ENCODE measurements at places on chromosomes 4 and X. TPM values are rescaled to one million over a fixed set of nuclear protein-coding genes. Genes with fewer than 3 reads are reported as not detected.

Gene JADE3
- total RNA-seq = 20.8 TPM

Gene NWD2
- 0.48 TPM for total RNA-seq

Gene SMAD1
- total RNA-seq = 19.5 TPM

Gene PALLD
- total RNA-seq = 174 TPM

Gene LSM6
- total RNA-seq = 28.8 TPM

Gene GPR119
- not detected for total RNA-seq

Gene MAGEE1
- total RNA-seq = 0.80 TPM

Gene SPATA18
- total RNA-seq = 8.8 TPM

Gene PYURF
- 93.7 TPM for total RNA-seq

Gene AKAP14
- not detected for total RNA-seq

- H3K27me3 ChIP-seq = no peaks in the 10 kb centered on the region
- H3K4me1 ChIP-seq = no peaks in the 10 kb centered on the region
- DNase-seq = no peak
- no peak overlapping the region for H3K27ac ChIP-seq
These were observed 13.0 kb upstream of the NDUFC1 start for GRCh38 chr4:139315221-139315675.

DNA sequence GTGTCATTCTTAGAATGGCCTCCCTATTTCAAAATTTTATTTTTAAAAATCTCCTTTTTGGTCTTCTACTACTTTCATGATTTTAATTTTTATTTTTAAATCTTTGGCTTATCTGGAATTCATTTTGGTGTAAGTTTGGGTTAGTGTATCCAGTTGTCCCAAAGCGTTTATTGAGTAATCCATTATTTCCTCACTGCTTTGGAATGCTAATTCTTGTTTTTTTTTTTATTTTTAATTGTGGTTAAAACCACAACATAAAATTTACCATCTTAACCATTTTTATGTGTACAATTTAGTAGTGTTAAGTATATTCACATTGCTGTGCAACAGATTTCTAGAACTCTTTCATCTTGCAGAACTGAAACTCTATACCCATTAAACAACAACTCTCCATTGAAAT lies 8.7 kb downstream of the CITED1 start:
- no peak overlapping the region for H3K4me3 ChIP-seq
- peaks cover 67% of the 10 kb centered on the region for H3K27me3 ChIP-seq
- no peaks in the 10 kb centered on the region for H3K36me3 ChIP-seq
- DNase-seq = no peak
- no peak overlapping the region for H3K27ac ChIP-seq

GRCh38 chr4:138487670-138488069 lies 245.5 kb upstream of the SLC7A11 start:
- DNase-seq = no peak
- H3K36me3 ChIP-seq = no peaks in the 10 kb centered on the region
- no peak overlapping the region for H3K4me3 ChIP-seq
- H3K4me1 ChIP-seq = no peaks in the 10 kb centered on the region

- no peaks in the 10 kb centered on the region for H3K27me3 ChIP-seq
- H3K4me3 ChIP-seq = no peak overlapping the region
These were observed 15.8 kb downstream of the SMPX start for GRCh38 chrX:21741869-21742701.

GRCh38 chrX:133633162-133633561 lies 217.9 kb upstream of the GPC4 start:
- no peaks in the 10 kb centered on the region for H3K36me3 ChIP-seq
- peaks cover 25% of the 10 kb centered on the region for H3K27me3 ChIP-seq
- no peak for DNase-seq
- no peak overlapping the region for H3K27ac ChIP-seq
- H3K4me3 ChIP-seq = no peak overlapping the region
- no peaks in the 10 kb centered on the region for H3K4me1 ChIP-seq

GRCh38 chr4:119833611-119834010 lies 205.0 kb upstream of the PDE5A start:
- H3K4me3 ChIP-seq = no peak overlapping the region
- H3K36me3 ChIP-seq = no peaks in the 10 kb centered on the region
- no peaks in the 10 kb centered on the region for H3K27me3 ChIP-seq
- H3K4me1 ChIP-seq = no peaks in the 10 kb centered on the region
- no peak for DNase-seq

DNA sequence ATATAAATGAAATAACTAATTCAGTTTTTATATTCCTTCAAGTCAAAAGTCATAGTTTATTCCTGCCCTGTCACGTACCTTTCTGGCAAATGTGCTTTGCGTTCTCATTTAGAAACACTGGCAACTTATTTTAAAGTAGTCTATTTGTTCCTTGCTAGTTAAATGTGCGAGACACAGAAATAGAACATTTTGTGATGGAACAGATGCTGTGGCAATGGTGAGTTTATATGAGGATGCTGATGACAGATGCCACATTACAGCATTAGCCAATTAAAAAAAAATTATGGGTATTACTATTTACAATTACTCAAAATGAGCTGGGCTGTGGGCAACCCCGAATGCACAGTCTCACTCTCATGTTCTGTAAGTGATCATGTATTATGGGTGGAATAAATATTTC lies 26.1 kb upstream of the EPHA5 start:
- H3K27me3 ChIP-seq = no peaks in the 10 kb centered on the region
- H3K4me3 ChIP-seq = no peak overlapping the region
- H3K4me1 ChIP-seq = no peaks in the 10 kb centered on the region

DNA sequence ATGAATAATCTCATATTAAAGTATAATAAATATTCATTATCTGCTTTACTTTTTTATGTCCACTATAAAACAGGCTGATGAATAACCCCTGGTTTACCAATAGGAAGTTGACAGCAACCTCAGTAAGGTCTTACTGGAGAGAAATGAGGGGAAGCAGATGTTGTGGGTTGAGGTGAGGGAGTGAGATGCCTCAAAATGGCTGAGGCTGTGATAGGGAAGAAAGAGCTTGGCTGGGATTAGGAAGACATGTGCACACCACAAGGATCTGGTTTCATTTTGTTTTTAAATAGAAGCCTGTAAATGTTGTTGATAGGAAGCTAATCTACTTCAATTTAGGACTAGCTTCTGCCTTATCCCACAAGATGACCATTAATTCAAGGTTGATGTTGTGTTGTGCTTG lies 14.4 kb upstream of the CYBB start:
- H3K27me3 ChIP-seq = no peaks in the 10 kb centered on the region
- H3K4me3 ChIP-seq = no peak overlapping the region
- no peak overlapping the region for H3K27ac ChIP-seq
- no peaks in the 10 kb centered on the region for H3K4me1 ChIP-seq
- H3K36me3 ChIP-seq = no peaks in the 10 kb centered on the region
- DNase-seq = no peak

- H3K36me3 ChIP-seq = no peaks in the 10 kb centered on the region
- H3K4me1 ChIP-seq = no peaks in the 10 kb centered on the region
- no peak for DNase-seq
- peaks cover 58% of the 10 kb centered on the region for H3K27me3 ChIP-seq
These were observed 127.8 kb downstream of the BCOR start for GRCh38 chrX:39969819-39970504.

DNA sequence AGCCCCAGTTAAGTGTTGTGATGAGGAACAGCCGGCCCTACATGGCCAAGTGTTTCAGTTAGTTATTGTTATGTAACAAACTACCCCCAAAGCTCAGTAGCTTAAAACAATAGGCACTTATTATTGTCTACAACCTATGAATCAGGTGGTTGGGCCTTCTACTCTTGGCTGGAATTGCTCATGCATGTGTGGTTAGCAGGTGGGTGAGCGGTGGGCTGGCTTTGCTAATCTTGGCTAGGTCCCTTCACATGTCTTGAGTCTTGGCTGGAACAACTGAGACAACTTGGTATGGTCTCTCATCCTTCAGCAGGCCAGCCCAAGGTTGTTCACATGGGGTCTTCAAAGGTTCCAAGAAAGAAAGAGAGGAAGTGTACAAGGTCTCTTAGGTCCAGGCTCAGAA lies 54.5 kb upstream of the CHRNA9 start:
- H3K27me3 ChIP-seq = no peaks in the 10 kb centered on the region
- DNase-seq = no peak
- no peaks in the 10 kb centered on the region for H3K4me1 ChIP-seq
- no peaks in the 10 kb centered on the region for H3K36me3 ChIP-seq

DNA sequence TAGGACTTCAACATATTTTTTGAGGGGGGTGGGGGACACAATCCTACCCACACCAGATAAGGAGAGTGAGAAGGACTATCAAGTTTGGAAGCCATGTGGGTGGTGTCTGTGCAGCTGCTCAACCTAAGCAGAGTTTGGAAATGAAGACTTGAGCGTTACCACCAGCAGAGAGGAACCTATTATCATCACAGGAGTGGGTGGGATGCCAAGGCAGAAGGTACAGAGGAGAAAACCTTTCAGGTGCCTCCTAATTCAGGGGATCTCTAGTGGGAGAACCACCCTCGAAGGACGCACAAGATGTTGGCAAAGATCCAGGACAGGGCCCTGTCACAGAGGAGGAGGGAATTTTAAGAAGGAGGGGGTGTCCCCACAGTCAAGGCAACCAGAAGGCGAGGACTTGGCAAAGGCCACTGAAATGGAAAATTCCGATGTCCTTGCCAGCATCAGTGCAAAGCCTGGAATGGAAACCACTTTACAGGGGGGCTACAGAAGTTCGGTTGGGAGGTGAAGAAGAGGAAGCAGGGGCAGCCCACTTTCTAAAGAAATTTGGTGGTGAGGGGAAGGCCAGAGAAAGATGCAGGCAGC lies 8.4 kb upstream of the GPM6B start:
- H3K36me3 ChIP-seq = no peaks in the 10 kb centered on the region
- DNase-seq = no peak
- H3K27me3 ChIP-seq = no peaks in the 10 kb centered on the region

- DNase-seq = no peak
- no peaks in the 10 kb centered on the region for H3K36me3 ChIP-seq
- no peaks in the 10 kb centered on the region for H3K4me1 ChIP-seq
- H3K4me3 ChIP-seq = no peak overlapping the region
These were observed 88.2 kb upstream of the USP9X start for GRCh38 chrX:40996886-40997530.

DNA sequence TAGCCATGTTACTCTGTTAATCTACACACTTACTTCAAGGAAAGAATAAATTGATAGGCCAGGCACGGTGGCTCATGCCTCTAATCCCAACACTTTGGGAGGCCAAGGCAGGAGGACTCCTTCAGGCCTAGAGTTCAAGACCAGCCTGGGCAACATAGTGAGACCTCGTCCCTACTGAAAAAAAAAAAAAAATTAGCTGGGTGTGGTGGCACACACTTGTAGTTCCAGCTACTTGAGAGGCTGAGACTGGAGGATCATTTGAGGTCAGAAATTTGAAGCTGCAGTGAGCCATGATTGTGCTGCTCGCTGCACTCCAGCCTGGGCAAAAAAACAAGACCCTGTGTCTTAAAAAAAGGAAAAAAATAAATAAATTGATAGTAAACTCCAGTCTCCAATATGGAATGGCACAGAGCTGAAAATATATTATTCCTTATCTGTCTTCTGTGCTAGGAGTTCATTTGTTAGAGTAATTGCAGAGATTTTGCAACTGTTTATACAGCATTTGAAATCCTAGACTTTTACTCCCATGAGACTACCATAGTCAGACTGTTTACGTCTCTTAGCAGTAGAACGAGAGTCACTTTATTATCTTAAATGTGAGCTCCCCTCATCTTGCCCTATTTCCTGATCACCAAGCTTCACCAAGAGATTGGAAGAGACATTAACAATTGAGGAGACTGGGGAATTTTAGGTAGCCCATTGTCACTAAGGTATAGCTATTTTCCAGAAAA lies 18.8 kb upstream of the TMEM131L start:
- H3K27ac ChIP-seq = no peak overlapping the region
- no peak for DNase-seq
- H3K36me3 ChIP-seq = no peaks in the 10 kb centered on the region
- H3K4me3 ChIP-seq = no peak overlapping the region
- no peaks in the 10 kb centered on the region for H3K27me3 ChIP-seq
- H3K4me1 ChIP-seq = no peaks in the 10 kb centered on the region

GRCh38 chr4:147137280-147137679 lies 191.6 kb upstream of the TTC29 start:
- no peaks in the 10 kb centered on the region for H3K36me3 ChIP-seq
- no peak for DNase-seq
- no peaks in the 10 kb centered on the region for H3K27me3 ChIP-seq
- H3K4me1 ChIP-seq = no peaks in the 10 kb centered on the region
- no peak overlapping the region for H3K4me3 ChIP-seq
- H3K27ac ChIP-seq = peak overlapping the region; percentile 40

DNA sequence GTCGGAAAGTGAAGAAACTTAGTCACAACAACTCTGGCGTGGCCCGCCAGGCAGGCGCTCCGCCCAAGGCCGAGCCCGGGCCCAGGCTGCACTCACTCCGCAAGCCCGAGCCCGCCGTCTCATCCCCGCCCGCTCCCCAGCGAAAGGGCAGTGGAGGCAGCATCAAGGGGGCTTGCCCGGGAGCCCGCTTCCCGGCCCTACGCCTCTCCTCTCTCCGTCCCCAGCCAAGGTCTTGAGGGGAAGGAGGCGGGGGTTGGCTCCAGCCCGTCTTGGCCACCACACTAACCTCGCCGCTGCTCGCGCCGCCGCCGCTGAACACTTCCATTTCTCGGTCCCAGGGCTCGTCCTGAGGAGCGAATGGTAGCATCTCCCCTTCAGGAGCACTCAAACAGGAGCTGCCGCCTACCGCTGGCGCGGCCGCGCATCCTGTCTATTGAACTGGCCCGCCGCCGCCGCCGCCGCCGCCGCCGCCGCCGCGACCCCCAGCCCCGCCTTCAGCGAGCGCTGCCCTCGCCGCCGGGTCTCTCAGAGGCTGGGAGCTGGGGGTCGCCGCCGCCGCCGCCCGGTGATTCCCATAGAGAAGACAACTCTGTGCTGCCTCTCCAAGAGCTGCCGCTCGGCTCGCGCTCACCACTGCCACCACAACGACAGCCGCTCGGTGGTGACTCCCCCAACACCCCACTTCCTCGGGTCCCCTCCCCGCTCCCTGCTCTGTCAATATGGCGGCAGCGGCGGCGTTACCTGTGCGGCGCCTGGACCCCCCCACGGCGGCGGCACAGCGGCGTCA lies at the start of gene RPS6KA6:
TSS of gene RPS6KA6 (minus strand) at position 667 of the 787 bp plus-strand sequence. CDS start at position 367, 300 bp downstream.
- H3K4me3 ChIP-seq = peak within 1 kb of the TSS; percentile 63
- H3K27me3 ChIP-seq = no peaks in the 10 kb centered on the region

DNA sequence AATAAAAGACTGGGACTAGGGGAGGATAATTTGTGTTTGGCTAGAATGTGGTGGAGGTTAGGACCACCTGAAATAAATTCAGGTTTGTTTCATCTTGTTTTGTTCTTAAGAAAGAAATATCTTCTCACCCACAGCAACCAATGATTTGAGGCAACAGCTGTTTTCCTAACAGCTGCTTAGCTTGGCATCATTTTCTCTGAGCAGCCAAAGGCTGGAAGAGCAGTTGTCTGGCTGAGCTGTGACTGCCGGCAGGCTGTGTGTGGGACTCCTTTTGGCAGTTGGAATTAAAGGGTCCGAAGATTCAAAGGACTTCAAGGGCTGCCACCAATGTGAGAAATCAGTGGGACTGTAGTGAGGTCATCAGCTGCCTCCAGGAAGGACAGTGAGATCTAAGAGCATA lies 5.0 kb downstream of the TRIM75 start:
- H3K4me1 ChIP-seq = no peaks in the 10 kb centered on the region
- H3K27ac ChIP-seq = no peak overlapping the region
- no peaks in the 10 kb centered on the region for H3K27me3 ChIP-seq
- DNase-seq = no peak
- H3K4me3 ChIP-seq = no peak overlapping the region

All from breast epithelium (tissue), 4 donors.